Esophagus muscularis mucosa (tissue), 4 donors: ENCODE measurements at places on chromosomes 5 and 9.

GRCh38 chr5:150180241-150181026 lies 9.4 kb upstream of the SLC6A7 start:
- no peak for DNase-seq
- H3K27me3 ChIP-seq: no peaks in the 10 kb centered on the region
- peak overlapping the region; percentile 63 for H3K27ac ChIP-seq
- H3K36me3 ChIP-seq: no peaks in the 10 kb centered on the region
- no peak overlapping the region for H3K4me3 ChIP-seq
- H3K4me1 ChIP-seq: peaks cover 19% of the 10 kb centered on the region

GRCh38 chr9:91678807-91679580 lies 255.4 kb upstream of the NFIL3 start:
- H3K27ac ChIP-seq: no peak overlapping the region
- H3K36me3 ChIP-seq: no peaks in the 10 kb centered on the region
- no peak overlapping the region for H3K4me3 ChIP-seq
- H3K27me3 ChIP-seq: no peaks in the 10 kb centered on the region
- no peaks in the 10 kb centered on the region for H3K4me1 ChIP-seq
- DNase-seq: peak; percentile 90

- no peak overlapping the region for H3K4me3 ChIP-seq
- no peak overlapping the region for H3K27ac ChIP-seq
- H3K27me3 ChIP-seq: no peaks in the 10 kb centered on the region
- H3K36me3 ChIP-seq: no peaks in the 10 kb centered on the region
- H3K4me1 ChIP-seq: no peaks in the 10 kb centered on the region
- no peak for DNase-seq
These were observed 38.0 kb upstream of the RETREG1 start for GRCh38 chr5:16654647-16655334.

- H3K4me1 ChIP-seq: no peaks in the 10 kb centered on the region
- no peaks in the 10 kb centered on the region for H3K27me3 ChIP-seq
- H3K27ac ChIP-seq: no peak overlapping the region
- H3K36me3 ChIP-seq: no peaks in the 10 kb centered on the region
- no peak for DNase-seq
- no peak overlapping the region for H3K4me3 ChIP-seq
These were observed 37.8 kb downstream of the CDH10 start for GRCh38 chr5:24606971-24607370.

DNA sequence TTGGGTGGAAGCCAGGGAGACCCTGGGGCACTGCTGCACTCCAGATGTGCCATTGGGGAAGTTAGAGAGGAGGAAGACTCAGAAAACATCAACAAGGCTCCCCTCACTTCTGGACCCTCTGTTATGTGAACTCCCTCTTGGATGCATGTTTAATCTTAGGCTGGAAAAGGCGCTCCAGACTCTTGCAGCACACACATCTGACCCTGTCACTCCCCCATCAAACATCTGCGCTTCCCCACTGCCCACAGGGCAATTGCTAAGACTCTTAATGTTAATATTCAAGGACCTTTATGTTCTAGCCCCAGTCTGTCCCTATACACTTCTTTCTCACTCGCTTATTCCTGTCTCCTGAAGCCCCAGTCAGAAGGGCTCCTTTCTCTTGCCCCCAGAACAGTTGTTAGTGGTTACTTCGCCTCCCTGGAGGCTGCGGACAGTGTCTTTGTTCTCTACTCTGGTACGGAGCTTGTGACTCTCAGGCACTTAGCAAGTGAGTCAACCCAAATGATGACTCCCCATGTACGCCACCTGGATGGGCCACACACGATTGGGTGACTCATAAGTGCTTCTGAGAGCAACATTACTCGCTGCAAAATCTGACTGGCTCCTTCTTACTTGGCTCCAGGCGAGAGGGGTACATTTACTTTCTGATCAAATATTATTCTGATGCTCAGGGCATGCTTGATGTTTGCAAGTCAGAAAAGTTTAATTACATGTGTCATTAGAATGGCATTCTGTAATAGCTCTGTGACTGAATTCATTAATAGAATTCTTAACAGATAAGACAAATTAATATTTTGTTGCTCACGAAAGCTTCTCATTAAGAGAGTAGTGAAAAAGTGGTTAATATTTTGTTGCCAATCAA lies 193.6 kb downstream of the HSPA4 start:
- no peak for DNase-seq
- no peaks in the 10 kb centered on the region for H3K4me1 ChIP-seq
- H3K27ac ChIP-seq: no peak overlapping the region
- no peaks in the 10 kb centered on the region for H3K36me3 ChIP-seq
- no peak overlapping the region for H3K4me3 ChIP-seq

- H3K27ac ChIP-seq: peak overlapping the region; percentile 36
- peaks cover 31% of the 10 kb centered on the region for H3K4me1 ChIP-seq
- H3K36me3 ChIP-seq: no peaks in the 10 kb centered on the region
- no peak for DNase-seq
- H3K4me3 ChIP-seq: no peak overlapping the region
These were observed 89.6 kb downstream of the RAPGEF1 start for GRCh38 chr9:131650254-131650653.
